ENCODE measurements at places on chromosomes 1 and 21. TPM values are rescaled to one million over a fixed set of nuclear protein-coding genes. Genes with fewer than 3 reads are reported as not detected.

Gene PYHIN1
- total RNA-seq: not detected

DNA sequence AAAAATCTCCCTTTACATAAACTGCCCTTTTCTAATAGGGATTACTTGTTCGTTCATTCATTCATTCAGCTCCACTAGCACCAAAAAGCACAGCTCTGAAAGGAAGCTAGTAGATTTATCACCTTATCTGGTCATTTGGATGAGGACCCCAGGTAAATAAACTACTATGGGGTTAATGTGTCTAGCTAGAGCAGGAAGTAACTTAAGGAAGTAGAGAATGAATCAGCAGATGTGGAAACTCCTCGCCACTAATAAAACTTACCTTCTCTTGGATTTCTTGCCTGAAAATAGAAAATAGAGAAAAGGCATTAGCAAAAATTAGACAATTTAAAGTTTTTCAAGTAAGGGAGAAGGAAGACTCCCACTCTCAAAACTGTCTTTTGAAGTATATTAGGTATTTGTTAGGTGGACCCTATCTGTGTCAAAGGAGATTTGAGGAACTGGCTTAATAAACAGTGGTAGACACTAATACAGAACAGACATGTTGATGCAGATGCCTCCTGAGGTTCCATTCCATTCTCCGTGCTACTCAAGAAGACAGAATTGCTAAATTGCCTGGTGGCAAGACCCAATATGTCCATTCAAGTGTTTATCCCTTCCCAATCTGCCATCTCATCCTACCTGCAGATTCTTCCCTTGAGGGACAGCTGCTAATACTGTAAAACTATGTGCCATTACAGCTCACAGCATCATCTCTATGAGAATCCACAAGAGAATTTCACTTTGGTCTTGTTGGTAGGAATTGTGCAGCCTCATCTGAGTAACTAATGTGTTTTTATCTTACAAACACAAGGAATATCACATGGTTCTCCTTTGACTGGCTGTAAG is 14.9 kb downstream of the SELL start:
- H3K4me3 ChIP-seq: no peak overlapping the region
- H3K27me3 ChIP-seq: no peaks in the 10 kb centered on the region
- peak overlapping the region; percentile 42 for H3K27ac ChIP-seq
- no peak for DNase-seq
- H3K36me3 ChIP-seq: no peaks in the 10 kb centered on the region

GRCh38 chr1:7539769-7540175 is 231.3 kb upstream of the VAMP3 start:
- peak; percentile 65 for DNase-seq
- H3K27ac ChIP-seq: no peak overlapping the region
- peaks cover 57% of the 10 kb centered on the region for H3K27me3 ChIP-seq
- H3K4me3 ChIP-seq: no peak overlapping the region

Gene IFI44
- total RNA-seq: 4.3 TPM

All from PC-9 (cell line).